GM03348 (cell line): ENCODE measurements at places on chromosomes 6 and 20.
A peak's percentile ranks its signal among the peaks of the same experiment; 100 is the strongest.

DNA sequence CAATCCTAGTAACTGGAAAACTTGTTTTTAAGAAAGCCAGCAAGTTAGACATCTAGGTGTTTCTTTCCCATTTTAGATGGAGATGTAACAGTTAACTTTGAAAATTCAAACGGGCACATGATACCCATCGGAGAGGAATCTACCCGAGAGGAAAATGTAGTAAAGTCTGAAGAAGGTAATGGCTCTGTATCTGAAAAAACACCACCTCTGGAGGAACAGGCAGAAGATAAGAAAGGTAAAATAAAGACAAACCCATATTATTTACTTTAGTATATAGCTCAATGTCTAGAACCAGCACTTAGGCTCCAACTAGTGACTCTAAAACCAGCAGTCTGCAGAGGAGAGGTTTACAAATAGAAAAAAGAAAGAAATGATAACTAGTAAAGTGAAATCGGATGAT, 75.9 kb downstream of the PHACTR2 start:
- no peak for DNase-seq

DNA sequence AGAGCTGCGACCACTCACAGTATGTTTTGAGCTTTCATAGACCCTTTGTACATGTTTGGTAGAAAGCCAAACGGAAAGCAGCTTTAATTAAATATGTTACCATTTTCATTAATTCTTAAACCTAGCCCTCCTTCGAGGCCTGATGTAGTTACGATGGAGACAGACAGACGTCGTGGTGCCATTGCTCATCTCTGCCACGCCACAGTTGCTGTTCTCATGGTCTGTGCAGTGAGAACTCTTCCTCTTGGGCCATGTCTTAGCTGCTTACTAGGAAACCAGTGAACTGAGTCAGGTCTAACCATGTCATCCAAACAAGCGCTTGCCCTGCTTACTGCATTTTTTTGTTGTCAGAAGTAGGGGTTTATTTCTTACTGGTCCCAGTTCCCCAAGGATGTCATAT, 62.8 kb downstream of the SNX9 start:
- DNase-seq, result no peak

GRCh38 chr6:45608252-45608913, 230.6 kb upstream of the SUPT3H start:
- peak; percentile 13 for DNase-seq

DNA sequence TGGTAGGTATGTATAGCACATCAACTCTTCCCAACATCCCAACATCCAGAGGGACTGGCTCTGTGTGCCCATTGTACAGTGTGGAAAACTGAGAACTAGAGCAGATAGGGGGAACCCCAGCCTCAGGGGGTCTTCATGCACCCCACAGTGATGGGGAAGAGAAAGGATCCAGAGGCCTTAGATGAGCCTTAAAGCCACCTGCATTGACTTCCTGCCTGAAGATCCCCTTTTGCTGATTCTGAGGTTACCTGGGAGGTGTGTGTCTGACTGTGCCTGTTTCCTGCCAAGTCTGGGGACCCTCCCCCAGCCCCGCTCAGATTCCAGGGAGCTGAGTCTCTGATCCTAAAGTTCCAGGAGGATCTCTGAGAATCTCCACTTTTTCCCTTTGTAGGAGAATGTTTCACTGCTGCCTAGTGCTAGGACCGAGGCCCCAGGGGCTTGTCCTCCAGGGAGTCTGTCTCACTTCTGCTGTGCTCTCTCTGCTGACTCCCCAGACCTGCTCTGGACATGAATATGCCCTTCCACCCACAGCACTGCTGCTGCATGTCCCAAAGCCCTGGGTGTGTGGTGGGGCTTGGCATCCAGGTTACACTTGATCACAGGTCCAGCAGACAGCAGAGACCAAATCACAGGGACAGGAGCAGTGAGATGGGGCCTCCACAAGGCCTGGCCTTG, 12.8 kb upstream of the PGC start:
- DNase-seq, result no peak

DNA sequence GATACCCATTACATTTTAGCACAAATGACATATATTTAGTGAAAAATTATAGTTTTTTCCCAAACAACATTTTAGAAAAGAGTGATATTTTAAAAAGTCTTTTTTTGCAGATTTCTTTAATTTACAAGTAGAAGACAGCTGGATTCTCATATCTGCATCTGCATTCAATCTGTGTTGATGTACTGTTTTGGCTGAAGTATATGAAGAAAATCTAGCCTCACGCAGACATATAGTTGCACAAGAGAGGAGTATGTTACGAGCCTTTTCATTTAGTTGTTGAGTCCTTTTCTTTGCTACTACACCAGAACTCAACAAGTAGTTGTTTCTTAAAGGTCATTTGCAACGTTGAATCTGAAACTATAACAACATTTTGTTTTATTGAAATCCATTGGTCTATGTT, 314.3 kb upstream of the SUPT3H start:
- no peak for DNase-seq

DNA sequence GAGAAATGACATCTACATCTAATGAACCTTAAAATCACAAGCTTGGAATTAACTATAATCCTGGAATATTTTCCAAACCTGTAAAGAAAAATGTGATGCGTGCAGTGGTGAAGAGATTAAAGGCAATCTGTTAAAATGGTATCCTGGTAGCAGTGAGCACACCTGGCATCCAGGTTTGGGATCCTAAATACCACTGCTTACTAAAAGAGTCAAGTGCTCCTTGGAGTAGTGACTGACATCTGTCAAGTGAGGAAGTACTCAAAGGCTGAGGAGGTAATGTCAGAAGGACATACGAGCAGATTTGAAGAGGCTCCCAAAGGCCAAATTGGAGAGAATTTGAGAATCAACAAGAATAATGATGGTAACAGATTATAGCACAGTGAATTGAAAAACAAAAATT, 32.8 kb downstream of the PCMT1 start:
- DNase-seq, result no peak

DNA sequence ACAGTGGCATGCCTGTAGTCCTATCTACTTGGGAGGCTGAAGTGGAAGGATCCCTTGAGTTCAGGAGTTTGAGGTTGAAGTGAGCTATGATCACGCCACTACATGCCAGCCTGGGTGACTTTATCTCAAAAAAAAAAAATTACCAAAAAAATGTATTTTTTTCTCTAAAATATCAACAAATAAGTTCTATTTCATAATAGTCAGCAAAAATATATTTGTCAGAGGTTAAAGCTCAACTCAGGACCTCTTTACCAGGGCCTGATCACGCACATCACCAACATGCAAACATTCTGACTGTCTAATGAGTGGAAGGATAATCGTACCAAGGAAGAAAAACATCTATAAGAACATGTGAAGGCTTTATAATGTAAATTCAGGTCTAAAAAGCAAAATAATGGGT, 387.0 kb downstream of the SYNE1 start:
- no peak for DNase-seq
